ENCODE measurements at places on chromosomes 4 and X.

DNA sequence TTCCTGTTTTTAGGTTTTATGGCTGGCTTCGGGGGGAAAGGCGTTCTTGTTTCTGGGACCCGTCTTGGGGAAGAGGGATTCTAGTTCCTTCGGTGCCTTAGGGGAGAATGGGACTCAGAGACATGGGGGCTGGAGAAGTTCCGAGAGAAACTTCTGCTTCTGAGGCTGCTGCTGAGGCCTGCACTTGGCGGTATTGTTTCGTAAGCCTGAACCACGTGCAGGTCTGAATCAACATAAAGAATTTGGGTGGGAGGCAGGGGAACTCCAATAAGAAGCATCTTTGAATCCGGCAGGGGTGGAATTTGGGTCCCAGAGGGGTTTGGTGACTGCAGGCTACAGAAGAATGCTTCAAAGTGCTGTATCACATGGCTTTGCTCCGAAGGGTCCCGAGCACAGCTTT, 15.1 kb downstream of the XG start:
- no peak for DNase-seq

DNA sequence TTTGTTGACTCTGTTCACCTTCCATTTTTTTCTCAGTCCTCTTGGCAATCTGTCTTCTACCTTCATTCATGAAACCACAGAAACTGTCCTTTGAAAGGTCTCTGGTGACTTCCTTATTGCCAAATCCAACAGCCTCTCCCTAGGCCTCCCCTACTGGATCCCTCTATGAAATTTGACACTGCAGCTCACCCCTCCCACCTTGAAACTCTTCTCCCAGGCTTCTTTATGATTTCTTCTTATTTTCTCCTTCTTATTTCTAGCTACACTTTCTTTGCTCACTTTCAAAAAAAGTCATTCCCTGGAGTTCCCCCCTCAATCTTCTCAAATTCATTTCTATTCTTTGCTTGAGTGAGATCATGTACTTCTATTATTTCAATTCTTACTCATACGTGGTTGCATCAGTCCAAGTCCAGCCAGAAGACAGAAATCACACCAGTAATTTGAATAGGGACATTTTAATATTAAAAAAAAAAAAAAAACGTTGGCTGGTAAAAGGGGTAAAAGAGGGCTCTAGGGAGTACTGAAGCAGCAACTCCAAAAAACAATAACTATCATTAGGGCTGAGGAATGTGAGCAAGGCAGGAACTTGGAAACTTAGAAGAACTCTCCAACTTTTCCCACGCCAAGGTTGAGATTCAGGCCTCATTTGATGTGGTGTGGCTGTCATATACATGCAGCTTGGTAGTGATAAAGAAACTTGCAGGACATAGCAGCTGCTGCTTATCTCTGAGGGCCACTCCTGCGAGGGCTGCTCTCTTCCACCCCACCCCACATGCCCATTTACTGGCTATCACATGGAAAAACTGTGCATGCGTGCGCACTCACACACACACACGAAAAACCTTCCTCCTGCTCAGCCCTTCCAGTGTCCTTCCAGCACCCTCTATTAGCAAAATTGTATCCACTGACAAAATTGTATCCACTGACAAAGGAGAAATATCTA, 169.8 kb upstream of the GALNT7 start:
- DNase-seq: peak; percentile 90

DNA sequence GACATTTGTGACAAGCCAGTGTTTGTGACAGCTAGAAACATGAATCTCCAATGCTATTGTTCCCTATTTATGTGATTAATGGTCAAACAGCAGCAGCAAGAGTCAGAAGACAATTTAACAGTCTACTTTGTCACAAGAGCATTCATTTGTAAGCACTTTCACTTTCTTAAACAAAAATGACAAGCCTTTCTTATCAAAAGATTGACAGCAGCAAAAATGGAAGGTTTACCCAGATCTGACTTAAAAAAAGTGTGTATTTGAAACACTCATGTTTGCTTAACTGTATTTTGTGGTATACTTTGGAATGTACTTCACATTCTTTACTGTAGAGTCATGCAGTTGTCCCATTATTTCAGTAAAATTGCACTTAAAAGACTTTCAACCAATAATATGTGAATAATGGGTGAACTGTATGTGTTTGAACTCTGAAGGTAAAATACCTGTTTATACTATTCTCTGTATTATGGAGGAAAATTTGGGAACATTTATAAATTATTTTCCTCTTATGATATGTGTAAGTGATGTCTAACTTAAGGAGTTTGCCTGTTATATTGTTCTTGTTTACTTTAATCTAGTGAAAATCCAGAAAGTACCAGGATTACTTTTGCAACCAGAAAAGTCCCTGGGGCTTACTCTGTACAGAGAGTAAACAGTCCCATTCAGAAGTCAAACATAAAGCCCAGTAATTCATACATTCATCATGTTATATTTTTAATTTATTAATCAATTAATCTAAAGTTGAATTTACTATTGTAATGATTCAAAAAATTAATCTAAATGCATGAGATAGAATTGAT, 314.9 kb upstream of the TRAM1L1 start:
- DNase-seq: peak; percentile 98

GRCh38 chrX:150211988-150212387, 151.1 kb upstream of the MAMLD1 start:
- DNase-seq: peak; percentile 50

- no peak for DNase-seq
These were observed 191.0 kb upstream of the EMCN start for GRCh38 chr4:100708776-100709175.

- DNase-seq: no peak
These were observed 263.9 kb upstream of the CXorf66 start for GRCh38 chrX:140229191-140229590.

GRCh38 chr4:52716364-52717151, 34.7 kb downstream of the ERVMER34-1 start:
- DNase-seq: no peak

GRCh38 chr4:136812100-136812880, 720.0 kb downstream of the PCDH18 start:
- no peak for DNase-seq

GRCh38 chr4:38120772-38121171, 160.6 kb downstream of the PTTG2 start:
- DNase-seq: peak; percentile 38

DNA sequence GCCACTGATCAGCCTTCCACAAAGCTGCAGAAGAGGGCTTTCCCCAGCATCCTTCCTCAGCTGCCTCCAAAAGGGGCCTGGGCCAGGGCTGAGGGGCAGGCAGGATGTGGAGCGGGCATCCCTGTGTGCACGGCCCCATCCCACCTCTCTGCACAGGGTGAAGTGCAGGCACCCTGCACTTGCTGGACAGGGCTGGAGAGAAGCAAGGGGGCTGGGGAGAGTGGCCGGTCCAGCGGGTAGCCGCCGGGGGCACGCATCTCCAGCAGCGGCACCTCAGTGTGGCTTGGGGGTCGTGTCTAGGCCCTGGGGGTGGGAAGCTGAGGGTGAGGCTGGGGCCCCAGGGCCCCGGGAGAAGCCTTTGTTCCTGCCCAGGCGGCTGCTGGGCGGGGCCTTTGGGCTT, 3.0 kb downstream of the AVPR2 start:
- no peak for DNase-seq

- no peak for DNase-seq
These were observed 156.7 kb downstream of the SPRY1 start for GRCh38 chr4:123553279-123553678.

- no peak for DNase-seq
These were observed 71.3 kb downstream of the POU4F2 start for GRCh38 chr4:146709956-146710355.

DNA sequence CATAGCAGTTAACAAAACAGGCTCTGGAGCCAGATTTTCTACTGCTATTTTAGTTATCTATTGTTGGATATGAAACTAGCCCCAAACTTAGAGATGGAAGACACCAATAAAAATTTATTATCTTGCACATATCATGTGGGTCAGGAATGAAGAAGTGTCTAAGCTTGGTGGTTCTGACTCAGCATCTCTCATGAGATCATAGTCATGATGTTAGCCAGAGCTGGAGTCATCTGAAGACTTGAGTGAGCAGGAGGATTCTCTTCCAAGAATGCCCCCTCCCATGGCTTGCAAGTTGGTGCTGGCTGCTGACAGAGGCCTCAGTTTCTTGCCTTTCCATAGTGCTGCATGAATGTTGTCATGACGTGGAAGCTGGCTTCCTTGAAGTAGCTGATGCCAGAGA, 68.2 kb upstream of the TAPT1 start:
- peak; percentile 54 for DNase-seq

DNA sequence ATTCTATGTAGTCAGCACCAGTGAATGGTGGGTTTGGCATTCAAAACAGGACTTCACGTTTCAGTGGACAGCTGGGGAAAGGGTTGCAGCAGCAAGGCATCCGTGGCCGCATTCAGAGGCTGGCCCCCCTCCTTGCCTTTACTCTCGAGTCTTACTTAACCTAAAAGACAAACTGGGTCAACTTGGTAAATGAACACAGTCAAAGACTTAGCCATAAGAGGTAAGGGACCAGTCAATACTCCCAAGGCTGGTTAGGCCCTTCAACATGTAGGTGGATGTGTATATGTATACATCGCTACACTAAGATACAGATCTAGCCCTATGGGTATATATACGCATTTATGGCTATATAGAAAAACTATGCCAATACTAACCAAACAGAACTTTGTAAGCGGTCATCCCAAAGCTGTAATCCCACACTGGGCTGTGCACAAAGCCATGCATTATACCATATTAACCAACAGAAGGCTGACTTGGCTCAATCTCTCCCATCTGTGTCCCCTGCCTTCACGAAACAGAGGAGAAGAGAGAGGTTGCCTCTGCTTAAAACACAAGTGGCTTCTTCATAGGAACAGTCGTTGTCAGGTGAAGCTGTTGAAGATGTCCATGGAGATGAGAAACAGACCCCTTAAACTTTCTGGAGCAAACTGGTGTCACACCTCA, 61.9 kb downstream of the TSC22D3 start:
- DNase-seq: peak; percentile 44

DNA sequence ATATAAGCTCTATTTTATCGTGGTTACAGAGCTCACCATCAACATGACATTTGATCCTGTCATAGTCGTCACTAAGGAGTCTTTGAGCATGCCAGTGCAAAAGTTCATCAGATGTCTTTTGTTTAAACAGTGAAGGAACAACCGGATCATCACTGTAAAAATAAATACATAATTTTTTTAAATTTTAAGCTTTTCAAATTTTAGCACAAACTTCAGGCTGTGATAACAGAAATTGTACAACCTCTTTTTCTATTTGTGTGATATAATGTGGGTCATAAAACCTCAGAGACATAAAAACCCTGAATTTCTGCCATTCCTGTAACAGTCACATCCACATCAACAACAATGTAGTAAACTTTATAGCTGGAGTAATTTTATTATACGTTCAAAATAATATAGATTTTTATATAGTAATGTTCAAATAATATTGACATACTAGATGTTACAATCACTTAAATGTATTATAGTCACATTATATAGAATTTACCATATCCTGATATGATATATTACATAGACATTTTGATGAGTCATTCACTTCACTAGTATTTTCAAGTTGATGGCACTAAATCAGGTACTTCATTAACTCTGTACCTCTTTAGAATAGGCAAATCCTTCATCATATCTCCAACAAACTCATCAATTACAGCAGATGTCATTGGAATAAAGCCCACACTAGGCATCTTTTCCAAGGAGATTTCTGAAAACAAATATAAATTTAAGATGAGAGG, 47.7 kb downstream of the DDX60L start:
- no peak for DNase-seq

DNA sequence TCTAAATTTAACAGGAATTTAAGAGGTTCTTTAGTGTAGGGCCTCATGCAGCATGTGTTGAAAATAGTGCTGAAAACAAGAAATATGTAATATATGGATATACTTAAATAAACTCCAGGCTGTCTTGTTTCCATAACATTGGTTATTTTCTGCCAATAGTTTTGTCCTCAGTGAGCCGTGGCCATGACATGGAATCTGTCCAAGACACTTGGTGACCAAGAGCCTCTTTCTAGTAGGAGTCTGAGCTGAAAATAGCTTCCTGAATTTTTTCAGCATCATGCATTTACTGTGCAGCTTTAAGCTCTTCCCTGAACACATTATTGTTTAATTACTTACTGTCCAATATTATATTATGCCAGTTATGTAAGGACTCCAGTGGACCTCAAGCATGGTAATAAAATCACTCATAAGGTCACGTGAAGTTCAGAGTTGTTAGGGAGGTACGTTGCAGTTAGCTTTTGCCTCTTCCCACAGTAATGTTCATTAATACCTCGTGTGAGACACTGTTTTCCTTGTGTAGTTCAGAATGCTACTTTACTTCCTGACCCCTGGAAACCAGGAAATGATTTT, 488.2 kb downstream of the GRID2 start:
- DNase-seq: peak; percentile 50

GRCh38 chrX:104335756-104336155, 81.0 kb upstream of the ESX1 start:
- peak; percentile 86 for DNase-seq

GRCh38 chr4:10571909-10572308, 112.7 kb downstream of the CLNK start:
- DNase-seq: no peak

GRCh38 chr4:187224560-187224959, 500.9 kb upstream of the FAT1 start:
- DNase-seq: no peak

GRCh38 chr4:24559889-24560288, 24.5 kb downstream of the DHX15 start:
- DNase-seq: peak; percentile 49

DNA sequence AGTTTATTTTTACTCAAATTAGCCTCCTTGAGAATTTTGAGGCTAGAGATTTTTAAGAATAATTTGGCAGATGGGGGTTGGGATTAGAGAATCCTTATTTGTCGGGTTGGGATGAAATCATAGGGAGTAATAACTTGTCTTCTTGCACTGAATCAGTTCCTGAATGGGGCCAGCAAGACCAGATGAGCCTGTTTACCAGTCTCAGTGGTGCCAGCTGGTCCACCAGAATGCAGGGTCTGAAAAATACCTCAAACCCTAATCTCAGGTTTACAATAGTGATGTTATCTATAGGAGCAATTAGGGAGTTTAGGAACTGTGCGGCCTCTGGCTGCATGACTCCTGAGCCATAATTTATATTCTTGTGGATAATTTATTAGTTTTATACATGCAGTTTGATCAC, 705.9 kb upstream of the AGA start:
- no peak for DNase-seq

- DNase-seq: no peak
These were observed 3.0 kb downstream of the RBPJ start for GRCh38 chr4:26323821-26324220.

GRCh38 chr4:173777921-173778320, 247.9 kb upstream of the HAND2 start:
- DNase-seq: no peak

- no peak for DNase-seq
These were observed 351.5 kb upstream of the MAD2L1 start for GRCh38 chr4:120418146-120418545.

GRCh38 chrX:2449135-2449886, 51.5 kb downstream of the DHRSX start:
- no peak for DNase-seq

DNA sequence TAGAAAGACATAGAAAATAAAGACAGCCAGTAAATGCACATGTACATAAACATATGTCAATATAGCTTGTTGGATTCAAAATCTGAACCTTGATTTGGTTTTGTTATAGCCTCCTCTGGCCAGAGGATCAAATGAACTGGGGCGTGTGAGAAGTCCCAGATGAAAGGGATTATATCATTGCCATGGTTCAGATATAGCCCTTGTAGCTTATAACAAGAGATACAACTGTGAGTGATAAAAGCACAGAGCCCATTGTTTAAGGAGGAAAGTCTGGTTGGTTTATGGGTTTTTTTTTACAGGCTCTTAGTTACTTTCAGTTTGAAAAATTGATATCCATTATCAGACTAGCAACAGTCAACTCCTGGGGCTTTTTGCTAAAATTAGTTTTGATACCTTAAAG, 101.7 kb upstream of the GLRA2 start:
- no peak for DNase-seq
